ENCODE measurements at places on chromosomes 1 and 21.

DNA sequence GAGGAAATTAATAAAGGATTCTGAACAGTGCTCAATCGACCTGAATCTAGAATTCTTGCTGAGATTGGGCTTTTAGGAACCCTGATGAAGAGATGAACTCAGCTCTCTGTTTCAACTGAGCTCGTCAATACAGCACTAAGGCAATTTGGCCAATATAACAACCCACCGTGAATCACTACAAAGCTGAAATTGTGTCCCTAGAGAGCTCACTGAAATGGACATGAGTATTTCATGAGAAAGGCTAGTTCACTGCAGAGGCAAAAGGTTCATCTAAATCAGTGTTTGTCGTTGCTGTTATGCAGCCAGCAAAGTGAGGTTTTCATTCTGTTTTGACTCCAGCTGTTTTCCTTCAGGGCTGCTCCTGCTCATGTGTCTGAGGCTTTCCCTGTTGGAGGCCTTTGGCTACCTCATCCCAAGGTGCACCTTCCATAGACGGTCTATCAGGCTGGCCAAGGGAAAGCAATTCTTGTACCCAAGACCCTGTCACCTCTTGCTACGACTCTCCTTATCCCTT lies 83.5 kb downstream of the URB2 start:
- DNase-seq: no peak

GRCh38 chr1:51734896-51735745 lies 118.2 kb downstream of the OSBPL9 start:
- no peak for DNase-seq

GRCh38 chr21:24824209-24824608 lies 783.1 kb downstream of the MRPL39 start:
- DNase-seq: no peak

DNA sequence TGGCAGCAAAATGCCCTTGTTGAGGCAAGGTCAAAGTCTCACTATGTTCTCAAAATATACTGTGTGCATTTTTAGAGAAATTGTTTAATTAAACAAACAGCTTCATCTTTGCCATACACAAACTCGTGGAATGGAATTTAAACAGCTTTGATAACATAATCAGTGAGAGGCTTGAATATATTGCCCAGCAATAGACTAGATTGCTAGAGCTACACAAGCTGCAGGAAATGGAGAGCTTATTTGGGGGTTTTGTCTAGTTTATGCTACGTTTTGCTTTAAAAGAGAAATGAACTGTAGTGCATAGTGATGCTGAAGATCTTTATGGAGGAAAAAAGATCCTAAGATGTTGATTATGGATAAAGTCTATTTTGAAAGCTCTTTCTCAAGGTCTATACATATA lies 166.8 kb upstream of the HMCN1 start:
- no peak for DNase-seq
